Mesangial cell (primary cell): ENCODE measurements at places on chromosomes 5 and 9. TPM values are rescaled to one million over a fixed set of nuclear protein-coding genes. Genes with fewer than 3 reads are reported as not detected.

The HRCT1 gene
- 1.5 and 3.3 TPM in 2 replicates for total RNA-seq

The C9 gene
- total RNA-seq, result not detected in 2 replicates

The ACTBL2 gene
- 6.7 and 16.5 TPM in 2 replicates for total RNA-seq

The PIP5K1B gene
- total RNA-seq, result 0.13 and 0.33 TPM in 2 replicates

The DRD1 gene
- not detected in 2 replicates for total RNA-seq

The PCDHB4 gene
- total RNA-seq, result 0.13 and 0.49 TPM in 2 replicates

The FUT7 gene
- total RNA-seq, result not detected in 2 replicates

The OGN gene
- not detected in 2 replicates for total RNA-seq

The FAM151B gene
- 0.16 and 0.89 TPM in 2 replicates for total RNA-seq

The ELOVL7 gene
- total RNA-seq, result 1.1 and 5.8 TPM in 2 replicates

The TSLP gene
- total RNA-seq, result 0.13 TPM in 1 of 2 replicates, not detected in the other

The SOHLH1 gene
- not detected in 2 replicates for total RNA-seq

The NR5A1 gene
- total RNA-seq, result not detected in 2 replicates

The GABRA6 gene
- not detected in 2 replicates for total RNA-seq

The IL5 gene
- not detected in 2 replicates for total RNA-seq

The PCSK1 gene
- 0.13 TPM in 1 of 2 replicates, not detected in the other for total RNA-seq

The F12 gene
- total RNA-seq, result 3.7 and 5.1 TPM in 2 replicates

The IFNA21 gene
- not detected in 2 replicates for total RNA-seq

The ALDH1A1 gene
- 0.33 and 16.0 TPM in 2 replicates for total RNA-seq

The DNAI1 gene
- 0.25 TPM in 1 of 2 replicates, not detected in the other for total RNA-seq
